T-helper 17 cell (primary cell): ENCODE measurements at places on chromosomes 16 and 17.

DNA sequence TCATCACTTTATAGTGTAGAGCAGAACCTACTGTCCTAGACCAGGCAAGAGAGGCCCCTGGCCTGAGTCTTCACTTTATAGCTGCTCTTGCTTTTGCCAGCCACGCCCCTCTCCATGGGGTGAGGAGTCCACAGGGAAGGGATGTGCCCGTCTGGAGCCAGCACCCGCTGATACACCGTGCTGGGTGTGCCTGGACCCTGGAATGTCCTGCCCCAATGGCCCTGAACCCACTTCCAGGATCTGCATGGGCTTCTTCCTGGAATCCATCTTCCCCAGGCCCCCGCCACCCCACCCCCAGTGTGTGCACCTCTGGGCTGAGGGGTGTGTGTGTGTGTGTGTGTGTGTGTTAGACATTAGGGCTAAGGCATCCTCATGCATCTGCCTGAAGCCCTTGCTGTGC lies 44.9 kb downstream of the MEOX1 start:
- no peak for DNase-seq

- DNase-seq: no peak
Measured at GRCh38 chr16:3726021-3726687, 8.8 kb upstream of the TRAP1 start.

DNA sequence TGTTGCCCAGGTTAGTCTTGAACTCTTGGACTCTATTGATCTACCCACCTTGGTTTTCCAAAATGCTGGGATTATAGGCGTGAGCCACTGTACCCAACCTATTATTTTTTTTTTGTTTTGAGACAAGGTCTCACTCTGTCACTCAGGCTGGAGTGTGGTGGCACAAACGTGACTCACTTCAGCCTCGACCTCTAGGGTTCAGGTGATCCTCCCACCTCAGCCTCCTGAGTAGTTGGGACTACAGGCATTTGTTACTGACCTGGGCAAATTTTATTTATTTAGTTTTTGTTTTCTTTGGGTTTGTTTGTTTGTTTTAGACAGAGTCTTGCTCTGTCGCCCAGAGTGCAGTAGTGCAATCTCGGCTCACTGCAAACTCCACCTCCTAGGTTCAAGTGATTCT lies 4.0 kb downstream of the SAT2 start:
- DNase-seq: no peak

DNA sequence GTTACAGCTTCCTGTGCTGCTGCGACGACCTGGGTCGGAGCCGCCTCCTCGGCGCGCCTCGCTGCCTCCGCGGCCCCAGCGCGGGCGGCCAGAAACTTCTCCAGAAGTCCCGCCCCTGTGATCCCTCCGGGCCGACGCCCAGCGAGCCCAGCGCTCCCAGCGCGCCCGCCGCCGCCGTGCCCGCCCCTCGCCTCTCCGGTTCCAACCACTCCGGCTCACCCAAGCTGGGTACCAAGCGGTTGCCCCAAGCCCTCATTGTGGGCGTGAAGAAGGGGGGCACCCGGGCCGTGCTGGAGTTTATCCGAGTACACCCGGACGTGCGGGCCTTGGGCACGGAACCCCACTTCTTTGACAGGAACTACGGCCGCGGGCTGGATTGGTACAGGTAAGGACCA lies 746 bp downstream of the HS3ST2 start:
- no peak for DNase-seq

DNA sequence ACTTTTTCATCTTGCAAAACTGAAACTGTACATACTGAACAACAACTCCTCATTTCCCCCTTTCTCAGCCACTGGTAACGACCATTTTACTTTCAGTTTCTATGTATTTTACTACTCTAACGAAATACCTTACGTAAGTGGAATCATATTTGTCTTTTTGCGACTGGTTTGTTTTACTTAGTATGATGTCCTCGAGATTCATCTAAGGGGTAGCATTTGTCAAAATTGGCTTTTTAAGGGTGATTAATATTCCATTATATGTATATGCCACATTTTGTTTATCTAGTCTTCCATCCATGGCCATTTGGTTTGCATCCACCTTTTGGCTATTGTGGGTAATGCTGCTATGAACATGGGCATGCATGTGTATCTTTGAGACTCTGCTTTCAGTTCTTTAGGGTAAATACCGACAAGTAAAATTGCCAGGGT lies 10.4 kb downstream of the KPNB1 start:
- no peak for DNase-seq

DNA sequence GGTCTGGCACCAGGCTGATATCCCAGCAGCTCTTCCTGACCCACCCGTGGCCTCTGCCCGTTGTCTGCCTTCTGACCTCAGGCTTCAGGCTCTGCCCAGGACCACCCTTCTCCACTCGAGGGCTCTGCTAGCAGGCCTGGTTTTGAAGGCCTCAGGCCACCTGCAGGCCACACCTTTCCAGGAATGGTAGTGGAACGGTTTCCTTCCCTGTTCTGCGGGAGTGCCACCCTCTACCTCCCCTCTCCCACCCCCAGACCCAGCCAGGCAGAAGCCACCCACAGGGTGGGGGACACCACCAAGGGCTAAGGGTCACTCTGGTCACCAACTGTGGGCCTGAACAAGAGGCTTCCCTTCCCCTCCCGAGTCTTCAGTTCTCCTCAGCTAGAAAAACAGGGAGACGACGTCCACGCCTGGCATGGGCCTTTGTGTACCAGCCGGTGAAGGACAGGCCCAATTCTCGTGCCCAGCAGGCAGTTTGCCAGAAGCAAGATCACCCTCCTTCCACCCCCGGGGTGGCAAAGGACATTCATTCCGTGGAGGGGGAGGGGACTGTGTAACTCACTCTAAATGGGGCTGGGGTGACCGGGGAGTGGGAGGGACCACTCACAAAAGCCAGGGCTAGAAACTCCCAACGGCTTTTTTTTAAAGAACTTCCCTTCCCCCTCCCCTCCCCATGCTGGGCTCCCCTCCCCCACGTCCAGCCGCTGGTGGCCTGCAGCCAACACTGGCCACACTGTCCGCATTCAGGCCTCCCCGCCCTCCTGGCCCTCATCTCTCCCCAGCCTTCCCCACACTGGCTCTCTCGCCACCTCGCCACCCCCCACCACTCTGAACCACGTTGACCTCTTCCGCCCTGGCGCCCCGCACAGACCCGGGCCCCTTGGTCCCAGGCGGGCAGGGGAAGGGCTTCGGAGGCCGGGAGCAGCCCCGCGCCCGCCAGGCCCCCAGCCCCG lies 7.7 kb downstream of the CBX4 start:
- DNase-seq: no peak

DNA sequence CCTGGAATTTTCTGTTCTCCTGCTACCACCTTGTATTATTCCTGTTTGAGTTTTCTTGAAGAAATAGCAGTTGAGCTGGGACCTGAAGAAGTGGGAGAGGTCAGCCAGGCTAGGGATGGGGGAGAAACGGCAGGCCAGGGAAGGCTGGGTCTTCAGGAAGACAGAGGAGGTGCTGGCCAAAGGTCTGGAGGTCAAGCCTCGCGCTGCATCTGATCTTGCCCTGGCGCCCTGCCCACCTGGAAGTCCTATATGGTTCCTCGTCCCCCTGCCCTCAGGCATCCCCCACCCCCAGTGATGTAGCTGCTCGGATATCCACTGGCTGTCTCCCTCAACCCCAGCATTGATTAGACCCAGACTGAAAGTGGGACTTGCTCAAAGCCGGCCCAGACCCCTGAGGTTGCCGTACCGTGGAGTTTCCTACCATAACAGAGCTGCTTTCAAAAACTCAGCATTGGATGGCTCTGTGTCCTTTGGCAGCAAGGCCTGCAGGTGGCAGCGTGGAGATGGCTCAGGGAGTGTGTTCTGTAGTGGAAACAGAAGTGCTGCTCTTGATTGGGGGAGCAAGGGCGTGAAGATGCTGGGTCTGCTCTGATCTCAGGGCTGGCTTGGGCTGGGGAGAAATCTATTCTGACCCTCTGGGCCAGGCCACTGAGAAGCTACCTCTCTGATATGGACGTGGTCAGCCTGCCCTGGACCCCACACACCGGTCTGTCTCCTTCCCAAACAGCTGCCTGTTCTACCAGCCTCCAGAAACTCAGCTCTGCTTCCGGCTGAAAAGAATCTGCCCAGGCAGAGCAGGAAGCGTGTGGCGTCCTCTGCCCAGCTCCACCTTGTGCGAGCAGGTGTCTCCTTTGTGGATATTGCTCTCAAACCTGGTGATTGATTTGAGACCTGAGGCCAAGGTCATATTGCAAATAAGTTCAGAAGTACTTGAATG lies 107.0 kb upstream of the CACNG5 start:
- DNase-seq: no peak

- no peak for DNase-seq
Measured at GRCh38 chr16:12557786-12558185, 245.9 kb downstream of the CPPED1 start.

GRCh38 chr16:63312346-63312745 lies 1276.1 kb upstream of the CDH8 start:
- DNase-seq: no peak

DNA sequence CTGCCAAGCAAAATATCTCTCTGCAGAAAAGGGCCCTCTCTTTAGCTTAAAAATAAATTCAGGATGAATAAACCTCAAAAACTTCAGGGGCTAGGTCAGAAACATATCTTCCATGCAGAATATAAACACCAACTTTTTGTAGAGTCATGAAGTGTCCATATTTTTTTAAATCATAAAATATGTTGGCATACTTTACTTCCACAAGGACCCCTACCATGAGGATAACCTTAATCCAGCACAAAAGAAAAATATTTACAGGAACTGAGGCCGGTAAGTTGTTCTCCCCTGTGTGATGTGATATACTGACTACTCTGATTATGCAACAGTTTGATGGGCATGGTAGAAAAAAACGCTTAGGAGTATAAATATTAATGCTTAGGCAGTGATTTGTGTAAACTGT lies 264.8 kb upstream of the CDH11 start:
- DNase-seq: no peak

GRCh38 chr17:204427-205147 lies 23.1 kb upstream of the DOC2B start:
- DNase-seq: no peak

DNA sequence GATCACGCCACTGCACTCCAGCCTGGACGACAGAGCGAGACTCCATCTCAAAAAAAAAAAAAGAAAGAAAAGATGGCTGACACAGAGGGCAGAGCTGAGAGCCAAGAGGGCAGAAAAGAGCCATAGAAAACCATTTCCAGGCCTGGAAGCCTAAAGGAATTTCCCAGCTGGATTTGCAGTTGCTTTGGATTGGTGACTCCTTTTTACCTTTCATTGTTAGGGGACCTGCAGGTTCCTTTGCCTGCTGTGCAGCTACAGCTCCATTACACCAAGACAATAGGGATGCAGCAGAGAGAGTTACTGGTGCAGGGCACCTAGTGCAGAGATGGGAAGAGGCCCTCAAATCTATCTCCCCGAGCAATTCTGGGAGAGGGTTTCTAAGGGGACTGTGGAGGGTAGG lies 18.4 kb downstream of the ZNF668 start:
- DNase-seq: no peak

DNA sequence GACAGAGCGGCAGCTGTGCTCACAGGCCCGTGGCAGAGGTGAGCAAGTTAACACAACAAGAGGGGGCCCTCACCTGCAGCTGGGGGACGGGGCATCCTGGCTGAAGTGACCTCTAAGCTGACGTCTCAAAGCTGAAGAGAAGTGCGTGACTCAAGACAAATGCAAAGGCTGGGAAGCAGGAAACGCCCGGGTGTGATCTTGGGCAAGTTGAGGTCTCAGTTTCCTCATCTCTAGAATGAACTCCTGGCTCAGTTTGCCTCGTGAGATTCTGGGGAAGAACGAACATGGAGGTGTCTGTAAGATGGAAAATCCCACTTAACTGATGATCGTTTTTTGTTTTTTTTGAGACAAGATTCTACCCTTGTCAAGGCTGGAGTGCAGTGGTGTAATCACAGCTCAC lies 40.1 kb upstream of the C1QL1 start:
- DNase-seq: no peak

GRCh38 chr17:73231395-73231794 lies 30.3 kb downstream of the CPSF4L start:
- DNase-seq: no peak

- DNase-seq: no peak
Measured at GRCh38 chr16:20344611-20345010, 7.9 kb downstream of the UMOD start.

GRCh38 chr16:88825146-88825545 lies 13.4 kb upstream of the APRT start:
- no peak for DNase-seq

- DNase-seq: no peak
Measured at GRCh38 chr16:57801809-57802340, 416 bp downstream of the KIFC3 start.

GRCh38 chr17:73191443-73192205 lies 1.2 kb upstream of the COG1 start:
- DNase-seq: peak; percentile 53

DNA sequence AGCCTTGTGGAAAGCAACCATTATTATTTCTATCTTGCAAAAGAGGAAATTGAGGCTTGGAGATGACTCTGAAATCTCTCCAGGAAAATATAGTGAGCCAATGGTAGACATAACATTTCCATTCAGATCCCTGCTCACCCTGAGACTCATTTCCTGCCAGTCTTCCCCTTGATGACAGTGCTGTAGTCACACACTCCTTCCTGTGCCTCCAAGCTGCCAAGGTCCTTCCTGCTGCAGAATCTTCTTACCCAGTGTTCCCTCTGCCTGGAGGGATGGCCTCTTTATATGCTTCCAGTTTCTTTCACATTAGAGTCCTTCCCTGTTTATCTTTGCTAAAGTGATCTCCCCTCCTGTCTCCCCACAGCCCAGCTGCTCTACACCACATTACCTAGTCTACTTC lies 648.1 kb downstream of the TOX3 start:
- DNase-seq: no peak

GRCh38 chr16:56886296-56886695 lies 21.3 kb downstream of the SLC12A3 start:
- DNase-seq: no peak

DNA sequence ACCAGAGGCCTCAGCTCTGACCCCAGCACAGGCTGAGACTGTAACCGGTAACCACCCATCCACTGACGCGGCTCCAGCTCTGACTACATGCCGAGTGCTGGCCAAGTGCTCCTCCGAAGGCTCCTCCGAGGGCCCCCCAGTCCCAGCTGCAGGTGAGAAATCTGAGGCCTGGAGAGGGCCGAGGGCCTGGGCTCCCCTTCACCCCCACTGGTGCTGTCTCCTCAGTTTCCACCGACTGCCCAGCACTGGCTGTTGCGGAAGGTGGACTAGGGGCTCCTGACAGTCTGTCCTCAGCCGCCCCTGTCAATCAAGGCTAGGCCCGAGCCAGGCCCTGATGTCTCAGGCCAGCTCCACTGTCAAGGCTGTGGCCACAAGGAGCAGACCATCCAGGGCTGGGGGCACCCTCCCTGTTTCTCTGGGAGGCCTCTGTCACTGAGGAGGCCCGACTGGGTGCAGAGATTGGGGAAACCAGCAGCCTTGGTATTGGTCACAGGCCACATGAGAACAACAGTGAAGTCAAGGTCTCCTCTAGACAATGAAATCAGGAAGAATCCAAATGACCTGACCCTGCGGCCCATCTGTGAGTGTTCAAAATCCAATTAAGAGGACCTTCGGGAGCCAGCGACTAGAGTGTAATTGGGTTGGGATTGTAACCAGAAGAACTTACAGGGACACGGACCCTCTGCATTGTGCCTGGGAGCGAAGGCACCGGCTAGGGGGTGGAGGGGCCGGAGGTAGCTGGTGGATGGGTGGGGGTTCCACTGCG lies 5.1 kb downstream of the TMEM235 start:
- no peak for DNase-seq

- DNase-seq: no peak
Measured at GRCh38 chr17:76281573-76282371, 16.6 kb downstream of the UBALD2 start.

GRCh38 chr17:78781104-78781892 lies 775 bp downstream of the CYTH1 start:
- no peak for DNase-seq

GRCh38 chr16:1278477-1278876 lies 22.6 kb downstream of the TPSD1 start:
- DNase-seq: no peak

GRCh38 chr16:1363501-1364041 lies 11.8 kb downstream of the GNPTG start:
- peak; percentile 69 for DNase-seq
